Naive thymus-derived CD4-positive, alpha-beta T cell (primary cell): ENCODE measurements at places on chromosomes 1 and 21.

DNA sequence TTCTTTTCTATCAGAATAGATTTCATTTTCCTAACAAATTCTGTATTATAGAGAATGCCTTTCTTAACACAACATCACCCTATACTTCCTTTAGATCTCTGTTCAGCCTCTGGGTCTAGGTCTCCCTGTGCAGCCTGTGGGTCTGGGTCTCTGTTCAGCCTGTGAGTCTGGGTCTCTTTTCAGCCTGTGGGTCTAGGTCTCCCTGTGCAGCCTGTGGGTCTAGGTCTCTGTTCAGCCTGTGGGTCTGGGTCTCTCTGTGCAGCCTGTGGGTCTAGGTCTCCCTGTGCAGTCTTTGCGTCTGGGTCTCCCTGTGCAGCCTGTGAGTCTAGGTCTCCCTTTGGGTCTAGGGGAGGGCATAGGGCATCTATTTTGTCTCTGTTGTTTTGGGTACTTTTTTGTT lies 59.6 kb upstream of the DIP2A start:
- no peak for DNase-seq

DNA sequence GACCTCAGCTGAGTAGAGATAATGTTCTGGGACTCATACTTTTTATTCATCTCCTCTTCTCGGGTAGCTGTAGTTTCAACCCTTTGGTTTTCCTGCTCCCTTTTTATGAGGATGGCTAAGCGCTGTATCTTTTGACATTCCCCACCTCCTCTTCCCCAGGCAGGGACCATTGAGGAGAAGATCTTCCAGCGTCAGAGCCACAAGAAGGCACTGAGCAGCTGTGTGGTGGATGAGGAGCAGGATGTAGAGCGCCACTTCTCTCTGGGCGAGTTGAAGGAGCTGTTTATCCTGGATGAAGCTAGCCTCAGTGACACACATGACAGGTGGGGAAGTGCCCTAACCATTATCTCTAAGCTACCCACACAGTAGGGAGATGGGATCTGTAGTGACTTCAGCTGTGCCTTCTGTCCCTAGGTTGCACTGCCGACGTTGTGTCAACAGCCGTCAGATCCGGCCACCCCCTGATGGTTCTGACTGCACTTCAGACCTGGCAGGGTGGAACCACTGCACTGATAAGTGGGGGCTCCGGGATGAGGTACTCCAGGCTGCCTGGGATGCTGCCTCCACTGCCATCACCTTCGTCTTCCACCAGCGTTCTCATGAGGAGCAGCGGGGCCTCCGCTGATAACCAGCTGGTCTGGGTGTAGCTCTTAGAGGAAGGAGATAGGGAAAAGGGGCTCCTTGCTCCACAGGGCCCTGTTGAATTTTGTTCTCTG lies 25.6 kb downstream of the LRRC41 start:
- no peak for DNase-seq

DNA sequence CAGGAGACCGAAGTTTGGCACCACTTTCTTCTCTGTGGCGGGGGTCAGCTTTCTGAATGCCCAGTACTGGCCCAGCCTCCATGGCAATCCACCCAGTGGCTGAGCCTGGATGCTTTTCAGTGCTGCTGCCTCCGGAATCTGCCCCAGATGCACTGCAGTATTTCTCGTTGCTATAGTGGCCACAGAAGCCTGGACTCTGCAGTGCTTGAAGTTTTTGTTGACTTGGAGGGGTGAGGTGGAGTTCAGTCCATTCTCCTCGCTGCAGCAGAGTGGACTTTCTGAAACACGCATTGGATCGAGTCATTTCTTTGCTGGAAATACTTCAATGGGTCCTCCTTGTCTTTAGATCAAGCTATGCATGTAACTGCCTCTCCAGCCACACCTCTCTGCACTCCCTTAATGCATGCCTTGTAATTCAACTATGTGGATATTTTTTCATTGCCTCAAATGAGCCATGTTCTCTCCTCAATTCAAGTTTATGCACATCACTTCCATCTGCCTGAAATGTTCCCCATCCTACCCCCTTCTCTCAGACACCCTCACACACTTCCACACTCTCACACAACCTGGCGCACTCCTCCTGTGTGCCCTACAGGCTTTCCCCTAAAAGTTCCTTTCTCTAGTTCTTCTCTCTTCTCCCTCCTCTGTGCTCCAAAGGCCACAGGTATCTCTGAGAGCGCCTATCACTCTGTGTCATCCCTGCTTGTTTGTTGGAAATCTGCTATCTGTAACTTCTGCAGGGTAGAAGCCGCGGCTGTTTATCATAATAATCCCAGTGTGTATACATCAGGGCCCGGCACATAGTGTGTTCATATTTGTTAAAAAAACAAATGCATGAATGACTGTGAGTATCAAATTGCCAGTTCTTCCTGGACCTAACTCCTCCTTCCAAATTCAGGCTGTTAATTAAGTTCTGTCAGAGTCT lies 16.5 kb downstream of the ADAM30 start:
- DNase-seq = no peak

DNA sequence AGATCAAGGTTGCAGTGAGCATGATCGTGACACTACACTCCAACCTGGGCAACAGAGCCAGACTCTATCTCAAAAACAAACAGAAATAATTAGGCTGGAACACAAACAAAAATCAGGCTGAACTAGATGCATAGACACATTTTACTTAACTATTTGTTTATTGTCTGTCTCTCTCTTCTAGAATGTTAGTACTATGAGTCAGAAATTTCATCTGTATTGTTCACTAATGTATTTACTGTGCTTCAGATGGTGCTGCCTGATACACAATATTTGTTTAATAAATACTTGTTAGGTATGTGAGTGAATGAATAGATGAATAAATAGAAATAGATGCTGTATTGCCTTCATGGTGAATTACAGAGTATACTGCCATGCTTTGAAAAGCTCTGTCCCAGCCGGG lies 6.0 kb upstream of the LIN28A start:
- DNase-seq = no peak

DNA sequence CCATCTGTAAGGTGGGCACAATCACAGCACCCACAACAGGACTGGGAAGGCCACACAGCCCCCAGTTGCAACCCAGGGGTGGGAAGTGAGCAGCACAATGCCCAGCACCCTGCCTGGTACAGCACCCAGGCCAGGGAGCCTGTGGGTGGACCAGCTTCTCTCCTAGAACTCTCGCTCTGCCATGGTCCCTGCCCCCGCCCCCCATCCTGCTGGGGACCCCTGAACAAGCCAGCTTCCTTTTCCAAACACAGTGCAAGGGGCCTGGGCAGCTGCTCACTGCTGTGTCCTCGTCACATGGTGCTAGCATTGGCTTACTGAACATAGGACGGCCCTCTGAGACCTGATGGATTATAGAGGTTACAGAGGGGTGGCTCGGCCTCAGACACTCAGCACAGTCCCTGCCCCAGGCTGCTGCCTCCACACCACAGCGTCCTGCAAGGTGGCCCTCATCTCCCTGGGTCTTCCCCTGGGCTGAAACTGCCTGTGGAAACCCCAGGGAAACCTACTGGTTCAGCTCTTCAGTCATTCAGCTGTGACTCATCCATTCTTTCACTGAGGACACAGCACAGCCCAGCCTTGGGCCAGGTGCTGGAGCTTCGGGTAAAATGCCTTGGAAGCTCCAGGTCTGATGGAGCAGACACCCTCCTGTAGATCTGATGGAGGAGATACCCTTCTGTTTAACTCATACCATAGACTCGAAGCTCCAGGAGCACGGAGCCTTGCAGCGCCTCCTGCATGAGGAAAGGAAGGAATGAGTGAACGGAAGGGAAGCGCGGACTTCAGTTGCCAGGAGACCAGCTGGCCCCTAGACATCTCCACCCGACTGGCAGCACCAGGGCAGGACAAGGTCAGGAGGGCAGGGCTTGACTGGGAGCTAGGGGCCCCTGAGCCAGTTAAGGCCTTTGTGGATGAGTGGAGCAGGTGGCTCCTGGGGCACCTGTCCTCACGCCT lies 8.1 kb upstream of the PRDM16 start:
- DNase-seq = no peak

GRCh38 chr1:11862890-11863289 lies 4.1 kb upstream of the NPPB start:
- DNase-seq = no peak

- DNase-seq = no peak
Measured at GRCh38 chr1:225891229-225891972, 2.5 kb upstream of the LEFTY1 start.

DNA sequence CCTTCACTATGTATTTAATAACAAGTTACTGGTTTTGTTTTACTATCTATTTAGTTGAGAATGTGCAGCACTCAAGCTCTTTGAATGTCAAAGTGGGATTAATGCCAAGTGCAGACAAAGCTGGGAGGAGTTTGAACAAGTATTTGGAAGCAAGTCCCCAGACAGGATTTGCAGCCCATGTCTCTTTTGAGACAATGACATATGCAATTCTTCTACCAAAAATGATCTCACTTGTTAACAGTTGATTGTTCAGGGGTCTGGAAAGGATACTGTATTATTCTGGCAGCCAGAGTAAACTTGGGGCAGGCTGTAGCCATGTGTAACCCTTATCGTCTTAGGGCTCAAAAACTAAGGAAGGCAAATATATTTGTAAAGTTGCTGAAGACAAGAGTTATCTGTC lies 15.8 kb downstream of the COLGALT2 start:
- DNase-seq = no peak

DNA sequence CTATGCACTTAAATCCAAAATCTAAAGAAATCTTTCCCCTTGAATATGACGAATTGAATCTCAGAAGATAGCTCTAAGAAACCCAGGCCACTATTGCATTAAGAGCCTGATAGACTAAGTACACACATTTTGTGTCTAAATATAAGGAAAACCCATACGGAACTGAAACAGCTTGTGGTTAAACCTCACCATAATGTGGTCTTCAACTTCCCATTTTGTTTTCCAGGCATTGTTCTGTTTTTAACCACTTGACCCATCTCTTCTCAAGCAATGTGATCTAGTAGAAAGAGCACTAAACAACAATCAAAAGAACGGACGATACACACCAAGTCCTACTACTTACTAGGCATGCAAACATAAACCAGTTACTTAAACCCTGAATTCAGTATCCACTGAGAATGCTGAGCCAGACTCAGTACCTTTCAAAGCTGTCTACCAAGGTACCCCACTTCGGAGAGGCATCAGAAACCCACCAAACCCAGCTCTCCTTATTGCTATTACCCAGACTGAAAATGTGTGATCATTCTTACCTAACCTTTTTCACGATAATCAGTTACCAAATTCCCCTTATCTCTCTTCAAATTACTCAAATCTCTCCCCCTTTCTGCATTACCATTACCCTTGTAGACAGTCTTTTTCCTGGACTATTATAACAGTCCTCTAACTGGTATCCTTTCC lies 12.8 kb downstream of the OTUD7B start:
- DNase-seq = no peak

DNA sequence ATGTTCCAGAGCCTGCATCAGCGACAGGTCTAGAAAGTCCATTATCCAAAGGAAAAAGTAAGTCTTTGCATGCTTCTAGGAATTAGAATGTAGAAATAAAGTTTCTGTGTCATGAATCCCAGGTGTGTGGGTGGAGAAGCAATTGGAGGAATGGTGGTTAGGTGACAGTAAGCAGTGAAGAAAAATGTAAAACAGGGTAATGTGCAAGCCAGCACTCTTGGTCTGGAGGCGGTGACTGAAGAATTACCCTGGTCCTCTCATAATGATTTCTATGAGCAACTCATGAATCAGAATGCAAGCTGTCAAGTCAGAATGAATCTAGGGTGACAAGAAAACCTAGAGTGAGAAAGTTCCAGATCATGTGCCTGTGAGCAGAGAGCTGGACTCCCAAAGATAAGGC lies 33.6 kb downstream of the PLPPR4 start:
- DNase-seq = no peak

GRCh38 chr1:53519421-53519820 lies 60.2 kb downstream of the DMRTB1 start:
- no peak for DNase-seq

DNA sequence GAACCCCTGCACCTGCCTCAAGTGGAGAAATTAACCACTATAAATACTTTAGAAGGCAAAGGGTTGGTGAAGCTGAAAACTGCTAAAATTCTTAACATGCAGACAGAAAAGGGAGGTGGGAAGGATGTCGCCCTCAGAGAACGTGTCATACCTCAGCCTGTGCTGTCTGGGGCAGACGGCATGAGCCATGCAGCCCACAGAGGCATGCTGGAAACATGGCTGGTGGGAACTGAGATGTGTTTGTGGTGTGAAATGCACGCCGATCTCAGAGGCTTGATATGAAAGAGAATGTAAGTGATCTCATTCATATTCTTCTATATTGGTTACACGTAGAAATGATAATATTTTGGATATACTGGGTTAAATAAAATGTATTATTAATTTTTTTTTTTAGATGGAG lies 16.3 kb downstream of the AGPAT3 start:
- DNase-seq = no peak

DNA sequence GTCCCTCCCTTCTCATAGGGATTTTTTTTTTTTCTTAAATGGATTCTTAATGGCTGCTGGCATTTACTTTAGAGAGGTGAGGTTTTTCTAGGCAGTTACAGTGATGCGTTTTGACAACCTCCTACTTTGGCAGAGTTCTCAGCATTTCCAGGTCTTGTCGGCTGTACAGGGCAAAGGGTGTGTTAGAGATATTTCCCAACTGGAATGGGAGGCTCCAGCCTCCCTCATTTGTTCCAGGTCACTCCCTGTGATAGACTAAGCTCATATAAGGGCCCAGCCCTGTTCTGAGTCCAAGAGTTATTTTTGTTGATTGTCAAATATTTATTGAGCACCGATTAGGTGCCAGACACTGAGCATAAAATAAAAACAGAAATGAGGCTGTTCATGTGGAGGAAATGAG lies 7.6 kb upstream of the XKR8 start:
- no peak for DNase-seq

- no peak for DNase-seq
Measured at GRCh38 chr1:223207293-223208066, 64.4 kb upstream of the TLR5 start.

GRCh38 chr1:55974714-55975441 lies 604.5 kb downstream of the PLPP3 start:
- no peak for DNase-seq

- DNase-seq = peak; percentile 81
Measured at GRCh38 chr1:160795951-160796383, at the start of gene LY9. TSS of gene LY9 (plus strand) at chr1:160796174. CDS start at chr1:160796188, 14 bp downstream.

DNA sequence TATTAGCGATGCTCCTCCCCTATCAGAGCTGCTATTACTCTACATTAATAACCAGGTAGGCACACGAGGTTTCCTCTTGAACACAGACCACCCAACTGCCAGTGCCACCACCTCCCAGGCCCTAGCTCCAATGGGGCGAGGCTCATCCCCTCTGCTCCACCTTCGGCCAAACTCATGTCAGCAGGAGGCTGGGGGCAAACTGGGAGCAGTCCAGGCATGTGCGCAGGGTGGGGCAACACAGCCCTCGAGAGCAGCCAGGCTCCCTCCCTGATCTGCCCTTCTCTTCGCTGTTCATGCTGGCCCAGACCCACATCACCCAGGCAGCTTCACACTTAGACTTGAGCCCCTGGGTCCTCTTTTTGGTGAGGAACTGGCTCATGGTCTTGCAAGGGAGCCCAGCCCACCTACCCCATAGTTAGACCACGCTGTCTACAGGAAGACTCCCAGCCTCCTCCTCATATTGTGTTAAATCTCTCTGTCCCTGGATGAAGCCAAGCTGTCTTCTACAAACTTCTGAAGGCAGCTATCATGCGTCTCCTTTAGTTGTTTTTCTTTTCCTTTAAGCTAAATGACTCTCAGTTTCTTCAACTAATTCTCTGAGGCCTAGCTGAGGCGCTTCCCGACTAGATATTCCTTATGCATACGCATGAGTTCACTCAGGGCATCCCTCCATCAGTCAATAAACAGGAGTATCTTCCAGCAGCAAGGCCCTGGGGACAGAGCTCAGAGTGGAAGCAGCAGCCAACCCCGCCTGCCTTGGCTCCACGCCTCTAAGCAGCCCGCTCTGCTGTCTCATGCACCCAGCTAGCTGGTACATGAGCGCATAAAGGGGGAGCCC lies 12.0 kb downstream of the TMEM9 start:
- no peak for DNase-seq

GRCh38 chr1:18965206-18966173 lies 9.0 kb upstream of the IFFO2 start:
- DNase-seq = no peak
